ENCODE measurements at places on chromosomes 1 and 21. TPM values are rescaled to one million over a fixed set of nuclear protein-coding genes. Genes with fewer than 3 reads are reported as not detected.

DNA sequence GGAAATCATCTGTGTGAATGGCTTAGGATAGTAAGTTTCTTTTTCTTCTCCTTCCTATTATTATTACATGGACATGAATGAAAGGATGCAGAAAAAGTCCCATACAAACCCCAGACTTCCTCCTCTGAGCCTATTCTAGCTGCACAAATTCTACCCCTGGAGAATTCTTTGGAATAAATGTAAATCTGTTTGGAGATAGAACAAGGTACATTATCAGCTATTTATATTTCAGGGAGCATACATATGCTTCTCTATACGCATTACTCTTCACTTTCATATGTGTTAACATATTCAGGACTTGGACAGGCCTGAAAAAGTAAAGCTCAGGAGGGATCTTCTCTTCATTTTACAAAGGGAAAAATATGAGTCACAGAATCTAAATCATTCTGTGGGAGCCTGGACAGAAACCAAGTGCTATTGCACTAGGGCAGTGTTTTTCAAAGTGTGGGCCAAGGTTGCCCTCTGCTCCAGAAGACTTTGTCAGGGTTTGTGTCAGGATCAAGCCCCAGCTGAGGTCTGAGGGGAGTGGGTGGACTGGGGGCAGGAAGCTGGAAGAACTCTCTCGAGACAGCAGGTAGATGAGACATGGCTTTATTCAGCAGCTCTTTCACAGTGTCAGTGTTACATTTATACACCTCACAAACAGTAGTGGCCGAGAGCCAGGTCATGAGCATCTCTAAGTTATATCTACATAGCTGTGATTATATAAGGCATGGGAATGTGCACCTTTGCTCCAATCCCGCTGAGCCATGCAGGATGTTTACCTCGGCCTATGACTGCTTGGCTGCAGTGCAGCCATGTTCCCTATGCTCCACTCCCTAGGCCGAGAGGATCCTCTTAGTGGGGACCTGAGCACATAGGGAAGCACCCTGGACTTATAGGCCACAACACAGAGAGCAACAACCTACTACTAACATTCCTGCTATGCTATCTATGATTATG, 114.3 kb downstream of the GDAP2 start:
- no peak overlapping the region for H3K4me3 ChIP-seq
- no peaks in the 10 kb centered on the region for H3K27me3 ChIP-seq
- peak overlapping the region; percentile 21 for H3K27ac ChIP-seq
- no peak for DNase-seq

- no peaks in the 10 kb centered on the region for H3K36me3 ChIP-seq
- H3K4me3 ChIP-seq, result no peak overlapping the region
- H3K4me1 ChIP-seq, result peaks cover 40% of the 10 kb centered on the region
- DNase-seq, result no peak
Observed at GRCh38 chr1:25703671-25704266, 87.2 kb downstream of the MAN1C1 start.

GRCh38 chr1:31289021-31289420, 7.6 kb downstream of the SNRNP40 start:
- H3K27ac ChIP-seq, result no peak overlapping the region
- H3K4me3 ChIP-seq, result no peak overlapping the region
- H3K36me3 ChIP-seq, result peaks cover 76% of the 10 kb centered on the region
- no peaks in the 10 kb centered on the region for H3K4me1 ChIP-seq
- H3K27me3 ChIP-seq, result no peaks in the 10 kb centered on the region

The PTGFR gene
- total RNA-seq, result 81.9 TPM

- no peaks in the 10 kb centered on the region for H3K27me3 ChIP-seq
- H3K4me3 ChIP-seq, result peak overlapping the region; percentile 99
- H3K27ac ChIP-seq, result peak overlapping the region; percentile 98
- no peak for DNase-seq
- peaks cover 8% of the 10 kb centered on the region for H3K36me3 ChIP-seq
Observed at GRCh38 chr1:156113282-156113950, 1.1 kb upstream of the LMNA start.

DNA sequence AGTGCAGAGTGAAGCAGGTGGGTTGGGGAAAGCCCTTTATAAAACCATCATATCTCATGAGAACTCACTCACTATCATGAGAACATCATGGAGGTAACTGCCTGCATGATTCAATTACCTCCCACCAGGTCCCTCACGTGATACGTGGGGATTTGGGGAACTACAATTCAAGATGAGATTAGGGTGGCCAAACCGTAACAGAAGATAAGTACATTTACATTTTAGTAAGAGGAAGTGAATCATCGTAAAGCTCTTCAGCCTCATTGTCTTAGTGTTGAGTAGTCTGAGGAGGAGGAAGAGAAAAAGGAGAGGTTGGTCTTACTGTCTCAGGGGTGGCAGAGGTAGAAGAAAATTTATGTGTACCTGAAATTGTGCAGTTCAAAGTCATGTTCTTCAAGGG, 1053.4 kb upstream of the ADGRL4 start:
- DNase-seq, result no peak
- no peaks in the 10 kb centered on the region for H3K4me1 ChIP-seq
- H3K27me3 ChIP-seq, result no peaks in the 10 kb centered on the region
- H3K36me3 ChIP-seq, result no peaks in the 10 kb centered on the region

DNA sequence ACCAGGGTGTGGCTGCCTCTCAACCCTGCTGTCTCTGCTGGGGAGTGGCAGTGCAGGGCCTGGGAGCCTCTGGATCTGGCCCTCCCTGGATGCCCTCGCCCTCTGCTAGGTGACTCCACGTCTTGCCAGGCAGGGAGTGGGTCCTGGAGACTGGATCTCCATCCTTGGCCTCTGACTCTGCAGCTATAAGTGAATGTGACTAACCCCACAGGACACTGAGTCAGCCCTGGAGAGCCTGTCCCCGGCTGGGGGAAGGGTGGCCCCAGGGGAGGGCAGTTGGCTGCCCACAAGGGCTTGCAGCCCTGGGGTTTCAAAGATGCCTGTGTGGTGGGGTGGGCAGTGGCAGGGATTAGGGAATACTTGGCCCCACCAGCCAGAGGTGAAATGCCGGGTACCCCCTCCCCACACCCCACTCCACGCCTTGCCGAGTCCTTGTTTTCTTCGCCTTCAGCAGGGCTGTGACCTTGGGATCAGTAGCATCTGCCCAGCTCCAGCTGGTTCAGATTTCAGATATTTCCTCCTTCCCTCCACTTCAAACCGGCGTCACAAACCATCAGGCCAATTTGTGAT, 1.9 kb upstream of the MYBPH start:
- H3K27ac ChIP-seq, result peak overlapping the region; percentile 82
- no peaks in the 10 kb centered on the region for H3K27me3 ChIP-seq
- H3K36me3 ChIP-seq, result no peaks in the 10 kb centered on the region
- DNase-seq, result peak; percentile 96
- peaks cover 36% of the 10 kb centered on the region for H3K4me1 ChIP-seq
